ENCODE measurements at places on chromosomes 2 and 18. TPM values are rescaled to one million over a fixed set of nuclear protein-coding genes. Genes with fewer than 3 reads are reported as not detected.

- no peak for DNase-seq
These were observed 2.7 kb upstream of the NPC1 start for GRCh38 chr18:23588836-23589560.

- DNase-seq = no peak
These were observed 419.3 kb upstream of the ACVR2A start for GRCh38 chr2:147425437-147426029.

DNA sequence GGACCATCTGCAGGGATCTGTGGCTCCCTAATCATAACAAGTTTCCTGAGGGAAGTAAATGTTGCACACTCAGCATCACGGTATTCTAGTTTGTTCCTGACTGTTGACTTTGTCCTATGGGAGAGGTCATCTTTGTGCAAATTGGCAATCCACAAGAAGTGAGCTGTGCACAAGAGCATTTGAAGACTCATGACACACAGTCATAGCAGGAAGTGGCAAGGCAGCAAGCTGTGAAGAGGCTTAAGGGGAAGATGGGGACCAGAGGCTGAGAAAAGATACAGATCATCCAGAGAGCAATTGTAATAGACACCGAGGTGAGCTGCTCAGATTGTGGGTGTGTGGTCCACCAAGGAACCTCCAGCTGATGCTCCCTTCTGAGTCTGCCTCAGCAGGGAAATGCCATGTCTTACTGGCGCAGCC, 2.7 kb downstream of the TNP1 start:
- DNase-seq = no peak

DNA sequence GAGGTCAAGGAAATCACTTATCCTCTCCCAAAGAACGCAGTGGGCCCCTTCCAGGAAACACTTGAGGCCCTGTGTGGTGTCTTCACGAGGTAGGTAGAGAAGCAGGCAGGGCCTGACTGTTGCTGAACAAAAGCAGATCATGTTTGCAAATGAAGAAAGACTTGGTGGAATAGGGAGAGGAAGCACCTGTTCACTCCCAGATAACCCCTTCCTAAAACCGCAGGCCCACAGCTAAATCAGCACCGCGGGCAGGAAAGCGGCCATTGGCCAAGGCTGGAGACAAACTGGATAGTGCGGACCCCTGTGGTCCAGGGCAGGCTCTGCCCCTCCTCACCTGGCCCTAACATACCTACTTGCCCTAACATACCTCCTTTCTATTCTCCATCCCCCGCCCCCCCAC, 64.9 kb upstream of the KLHL29 start:
- peak; percentile 57 for DNase-seq

The SERPINB12 gene
- not detected for total RNA-seq

The CD226 gene
- total RNA-seq = 0.81 TPM

- DNase-seq = no peak
These were observed 146.5 kb downstream of the SH3BP4 start for GRCh38 chr2:235098269-235098668.

GRCh38 chr2:77201755-77202154, 320.4 kb downstream of the LRRTM4 start:
- DNase-seq = no peak

- DNase-seq = no peak
These were observed 94.3 kb downstream of the LIPG start for GRCh38 chr18:49656073-49656692.

DNA sequence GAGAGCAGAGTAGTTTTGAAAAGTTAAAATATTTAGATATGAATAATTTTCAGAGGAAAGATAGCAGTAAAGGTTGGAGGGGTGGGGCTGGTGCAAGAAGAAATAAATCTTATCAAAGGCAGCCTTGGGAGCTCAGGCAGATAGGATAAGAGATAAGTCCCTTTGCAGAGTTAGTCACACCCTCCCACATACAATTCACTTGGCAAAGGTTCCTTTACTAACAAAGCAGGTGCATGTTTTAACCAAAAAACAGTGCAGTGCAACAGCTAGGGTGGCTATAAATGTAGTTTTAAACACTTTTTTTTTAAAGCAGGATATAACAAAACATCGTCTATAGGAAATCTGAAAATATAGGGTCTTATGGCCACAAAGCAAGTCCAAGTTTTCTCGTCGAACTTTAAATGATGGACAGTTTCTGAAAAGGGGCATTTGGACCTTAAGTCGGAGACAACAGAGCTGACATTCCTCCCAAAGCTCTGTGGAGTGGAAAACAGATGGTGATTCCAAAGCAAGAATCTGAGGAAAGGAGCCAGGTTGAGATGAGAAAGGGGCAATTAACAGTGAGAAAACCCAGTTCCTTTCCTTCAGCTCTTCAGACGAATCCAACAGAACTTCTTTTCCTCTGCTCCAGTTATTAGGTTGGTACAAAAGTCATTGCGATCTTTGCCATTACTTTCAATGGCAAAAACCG, 53.0 kb downstream of the EPHA4 start:
- DNase-seq = no peak

DNA sequence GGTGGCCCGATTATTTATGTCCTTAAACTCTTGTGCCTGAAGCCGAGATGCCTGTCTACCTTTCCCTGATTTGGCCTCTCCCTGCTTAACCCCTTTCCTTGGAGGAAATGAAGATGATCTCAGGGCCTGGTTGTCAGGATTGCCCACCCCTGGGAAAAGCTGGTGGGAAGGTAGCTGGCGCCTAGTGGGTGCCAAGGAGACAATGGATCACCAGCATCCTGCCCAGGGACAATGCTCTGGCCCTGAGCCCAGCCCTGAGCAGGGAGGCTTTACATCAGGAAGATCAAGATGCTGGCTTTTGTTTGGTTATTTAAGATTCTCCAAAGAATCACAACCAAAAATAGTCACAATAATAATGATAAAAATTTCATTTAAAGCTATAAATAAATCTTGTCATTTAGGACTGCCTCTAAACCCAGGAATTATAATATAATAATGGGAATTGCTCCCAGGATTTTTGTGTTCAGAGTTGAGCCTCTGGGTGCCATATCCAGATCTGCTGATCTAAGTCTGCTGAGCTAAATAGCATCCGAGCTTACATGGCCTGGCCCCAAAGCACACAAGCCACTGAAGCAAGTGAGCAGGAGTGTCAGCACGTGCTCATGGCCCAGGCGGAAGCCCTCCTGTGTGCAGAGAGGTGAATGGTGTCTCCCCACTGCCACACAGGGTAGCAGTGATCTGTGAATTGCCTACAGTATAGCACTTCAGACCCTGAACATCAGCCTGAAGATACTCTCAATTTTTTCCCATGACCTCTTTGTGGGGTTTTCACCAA, 57.8 kb upstream of the MAP3K20 start:
- no peak for DNase-seq

GRCh38 chr2:85761512-85761944, 7.7 kb downstream of the ATOH8 start:
- DNase-seq = no peak

DNA sequence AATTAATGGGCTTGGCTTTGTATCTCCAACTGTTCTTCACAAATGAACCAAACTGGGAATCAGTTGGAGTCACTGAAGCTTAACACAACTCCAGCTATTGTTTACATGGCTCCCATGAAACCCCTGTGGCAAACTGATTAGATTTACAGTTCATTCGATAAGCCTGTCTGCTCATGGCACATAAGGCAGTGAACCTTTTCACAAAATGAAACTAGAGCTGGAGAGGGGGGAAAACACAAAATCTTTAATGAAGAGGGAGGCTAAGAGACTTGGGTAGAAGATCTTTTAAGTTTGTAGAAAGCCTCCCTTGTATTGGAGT, 11.6 kb upstream of the ITGA6 start:
- DNase-seq = no peak

DNA sequence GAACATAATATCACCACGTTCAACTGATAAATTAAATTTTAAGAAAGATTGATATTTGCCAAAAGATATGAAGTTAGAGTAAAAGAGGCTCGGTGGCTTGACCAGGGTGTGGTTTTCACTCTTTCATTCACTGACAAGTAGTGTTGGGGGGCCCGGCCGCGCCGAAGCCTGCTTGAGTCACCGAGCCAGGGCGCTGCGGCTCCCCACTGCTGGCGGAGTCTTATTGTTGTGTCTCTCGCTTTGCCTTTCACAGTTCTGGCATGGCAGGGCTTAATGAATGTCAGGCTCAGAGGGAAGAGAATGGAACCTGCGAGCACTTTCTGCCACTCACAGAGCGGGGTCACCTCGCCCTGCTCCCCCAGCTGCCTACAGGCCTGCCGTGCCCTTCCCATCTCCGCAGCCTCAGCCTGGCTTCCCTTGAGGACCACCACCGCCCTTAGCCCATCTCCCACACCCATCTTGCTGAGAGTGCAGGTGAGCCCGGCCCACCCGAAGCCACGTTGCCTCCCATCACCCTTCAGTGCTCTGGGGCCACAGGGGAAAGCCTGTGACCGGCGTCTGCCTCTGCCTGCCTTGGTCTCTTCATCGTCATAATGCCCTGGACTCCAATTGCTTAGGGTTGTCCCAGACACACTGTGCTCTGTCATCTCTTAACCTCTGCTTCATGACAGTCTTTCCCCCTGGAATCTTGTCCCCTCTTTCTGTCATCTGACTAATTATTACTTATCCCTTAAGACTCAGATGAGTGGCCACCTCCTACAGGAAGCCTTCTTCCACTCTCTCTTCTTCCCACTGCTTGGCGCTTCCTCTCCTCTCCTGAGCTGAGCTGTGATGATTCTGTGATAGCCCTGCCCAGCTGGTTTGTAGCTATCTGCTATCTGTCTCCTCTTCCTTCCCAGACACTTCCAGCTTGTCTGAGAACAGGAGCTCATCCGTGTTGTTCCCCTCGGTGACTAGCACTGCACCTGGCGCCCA, 142.5 kb downstream of the FAM210A start:
- DNase-seq = no peak

DNA sequence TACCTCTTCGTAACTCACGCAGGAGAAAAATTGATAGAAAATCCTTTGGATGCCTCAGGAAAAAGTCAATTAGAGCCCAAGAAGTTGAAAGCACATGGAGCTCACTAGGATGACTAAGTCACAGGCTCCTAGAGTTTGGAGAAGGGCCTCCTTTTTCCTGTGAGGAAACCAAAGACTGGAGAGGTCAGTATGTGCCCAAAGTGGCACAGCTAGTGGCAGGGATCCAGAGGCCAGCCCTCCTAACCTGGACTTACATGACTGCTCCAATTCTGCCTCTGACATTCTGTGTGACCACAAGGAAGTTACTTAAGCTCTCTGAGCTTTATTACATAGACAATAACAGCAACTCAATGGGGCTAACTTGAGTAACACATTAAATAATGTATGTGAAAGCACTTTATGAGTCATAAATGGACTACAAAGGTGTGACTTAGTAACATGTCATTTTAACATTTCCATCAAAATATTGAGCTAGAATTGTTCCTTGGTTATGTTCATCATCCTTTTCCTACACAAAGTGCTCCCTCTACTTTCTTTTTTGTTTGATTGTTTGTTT, 91.6 kb downstream of the DHRS9 start:
- DNase-seq = no peak

- DNase-seq = no peak
These were observed 1.6 kb downstream of the TSHZ1 start for GRCh38 chr18:75211953-75212750.

GRCh38 chr2:85988175-85988913, 99.6 kb upstream of the ST3GAL5 start:
- no peak for DNase-seq

DNA sequence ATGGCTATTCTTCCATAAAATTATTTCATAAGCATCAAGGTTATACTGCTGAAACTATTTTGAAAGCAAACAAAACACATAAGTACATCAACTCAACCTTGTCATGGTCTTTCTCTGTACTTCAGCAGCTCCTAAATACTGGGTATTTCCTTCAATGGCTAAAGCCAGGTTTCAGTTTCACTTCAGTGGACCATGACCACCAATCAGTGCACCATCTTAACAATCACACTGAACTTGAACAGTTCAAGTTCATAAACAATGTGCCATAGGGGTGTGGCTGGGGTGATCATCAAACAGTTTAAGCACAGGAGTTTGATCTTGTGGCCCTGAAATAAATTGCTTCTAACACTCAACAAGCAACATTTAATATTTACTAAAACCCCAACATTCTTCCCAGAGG, 124.1 kb upstream of the FIGN start:
- no peak for DNase-seq

The TMEM17 gene
- total RNA-seq = 2.4 TPM

DNA sequence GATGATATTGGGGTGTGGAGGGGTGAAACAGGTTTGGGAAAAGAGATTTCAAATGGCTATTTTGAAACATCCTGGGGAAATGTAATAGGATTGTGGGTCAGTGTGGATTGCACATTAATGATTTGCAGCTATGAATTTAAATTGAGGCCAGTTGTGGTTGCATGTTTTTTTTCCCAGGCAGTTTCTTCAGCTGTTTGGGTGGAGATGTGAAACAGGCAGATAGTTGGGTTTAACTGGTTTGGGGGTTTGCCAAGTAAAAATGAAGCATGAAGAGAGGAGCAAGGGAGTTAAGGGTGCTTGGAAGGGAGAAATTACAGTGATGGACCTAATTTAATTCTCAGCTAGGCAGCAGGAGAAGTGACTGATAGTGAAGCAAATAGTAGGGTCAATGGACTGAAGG, 16.8 kb downstream of the GPD2 start:
- DNase-seq = no peak

- no peak for DNase-seq
These were observed 32.3 kb upstream of the COL6A3 start for GRCh38 chr2:237446338-237446665.

The ADCYAP1 gene
- 0.27 TPM for total RNA-seq

- DNase-seq = no peak
These were observed 94.1 kb upstream of the OTOS start for GRCh38 chr2:240234503-240234951.

GRCh38 chr2:118686346-118686745, 161.1 kb downstream of the EN1 start:
- no peak for DNase-seq

- DNase-seq = no peak
These were observed 19.7 kb upstream of the DCTN1 start for GRCh38 chr2:74399785-74400184.

DNA sequence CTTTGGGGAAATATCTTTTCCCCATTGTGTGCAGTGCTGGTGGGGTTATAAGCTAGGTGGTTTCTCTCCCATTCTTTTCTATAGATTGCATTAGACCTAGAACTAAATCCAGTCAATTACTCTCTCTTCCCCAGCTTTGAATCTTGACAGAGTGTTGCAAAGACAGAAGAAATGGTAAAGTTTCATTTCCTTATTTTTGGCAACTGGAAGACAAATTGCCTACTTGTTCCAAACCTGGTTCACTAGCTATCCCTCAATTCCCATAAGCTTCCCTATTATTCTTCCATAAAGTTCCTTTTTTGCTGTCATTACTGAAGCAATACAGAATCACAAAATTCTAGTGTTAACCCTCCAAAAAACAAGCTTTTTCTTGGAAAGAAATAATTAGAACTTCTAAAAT, 94.0 kb upstream of the ITGA4 start:
- no peak for DNase-seq

DNA sequence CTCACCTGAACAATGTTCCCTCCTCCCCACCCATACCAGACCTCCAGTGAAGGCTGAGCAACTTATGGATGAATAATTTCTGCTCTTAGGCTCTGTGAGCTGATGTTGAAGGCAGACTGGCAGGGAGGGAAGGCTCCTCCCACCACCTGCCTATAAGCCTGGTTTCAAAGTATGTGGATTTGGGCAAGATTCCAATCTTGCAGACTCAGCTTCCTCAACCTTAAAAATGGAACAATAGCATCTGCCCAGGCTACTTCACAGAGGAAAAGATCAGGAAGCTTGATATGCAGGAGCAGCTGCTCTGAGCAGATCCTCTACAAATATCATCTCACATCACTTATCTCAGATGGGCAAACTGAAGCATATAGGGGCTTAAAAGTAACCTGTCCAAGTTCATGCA, 112.2 kb downstream of the ZFP36L2 start:
- DNase-seq = no peak

All from hematopoietic multipotent progenitor cell (in vitro differentiated cells).